ENCODE measurements at places on chromosomes 4 and X.
A peak's percentile ranks its signal among the peaks of the same experiment; 100 is the strongest.

GRCh38 chr4:174215057-174215456 is 68.4 kb downstream of the FBXO8 start:
- DNase-seq = no peak

DNA sequence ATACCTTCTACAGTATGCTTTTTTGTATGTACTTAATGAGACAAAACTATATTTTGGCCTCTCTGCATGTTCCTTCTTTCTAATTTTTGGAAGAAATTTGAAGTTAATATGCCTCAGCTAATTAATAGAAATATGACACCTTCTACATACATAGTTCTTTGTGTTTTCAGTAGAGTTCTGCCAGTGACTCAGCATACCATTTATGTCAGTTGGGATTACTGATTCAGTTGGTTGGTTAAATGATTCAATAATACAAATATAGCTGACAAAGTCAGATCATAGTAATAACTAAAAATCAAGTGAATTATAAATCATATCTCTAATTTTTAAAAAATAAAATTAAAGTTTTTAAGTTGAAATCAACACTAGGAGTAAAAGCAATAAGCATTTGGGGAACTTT is 16.8 kb downstream of the BTC start:
- DNase-seq = no peak

GRCh38 chr4:11894977-11895376 is 466.3 kb upstream of the HS3ST1 start:
- DNase-seq = no peak

DNA sequence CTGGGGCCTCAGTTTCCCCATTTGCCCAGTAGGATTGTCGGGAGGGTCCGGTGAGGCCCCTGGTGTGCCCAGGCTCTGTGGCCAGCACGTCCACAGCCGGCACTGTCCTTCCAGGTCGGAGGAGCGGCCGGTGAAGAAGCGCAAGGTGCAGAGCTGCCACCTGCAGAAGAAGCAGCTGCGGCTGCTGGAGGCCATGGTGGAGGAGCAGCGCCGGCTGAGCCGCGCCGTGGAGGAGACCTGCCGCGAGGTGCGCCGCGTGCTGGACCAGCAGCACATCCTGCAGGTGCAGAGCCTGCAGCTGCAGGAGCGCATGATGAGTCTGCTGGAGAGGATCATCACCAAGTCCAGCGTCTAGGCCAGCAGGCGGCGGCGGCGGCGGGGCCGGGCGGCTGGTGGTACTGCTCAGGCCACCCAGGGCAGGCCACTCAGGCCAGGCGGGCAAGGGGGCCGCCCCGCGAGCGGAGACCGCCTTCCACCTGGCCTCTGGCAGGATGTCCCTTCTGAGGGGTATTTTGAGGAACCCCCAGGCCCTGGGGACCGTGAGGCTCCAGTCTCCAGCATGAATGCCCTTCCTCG is 6.7 kb downstream of the MSANTD1 start:
- no peak for DNase-seq

- DNase-seq = no peak
Observed at GRCh38 chr4:111546881-111547280, 598.4 kb upstream of the FAM241A start.

DNA sequence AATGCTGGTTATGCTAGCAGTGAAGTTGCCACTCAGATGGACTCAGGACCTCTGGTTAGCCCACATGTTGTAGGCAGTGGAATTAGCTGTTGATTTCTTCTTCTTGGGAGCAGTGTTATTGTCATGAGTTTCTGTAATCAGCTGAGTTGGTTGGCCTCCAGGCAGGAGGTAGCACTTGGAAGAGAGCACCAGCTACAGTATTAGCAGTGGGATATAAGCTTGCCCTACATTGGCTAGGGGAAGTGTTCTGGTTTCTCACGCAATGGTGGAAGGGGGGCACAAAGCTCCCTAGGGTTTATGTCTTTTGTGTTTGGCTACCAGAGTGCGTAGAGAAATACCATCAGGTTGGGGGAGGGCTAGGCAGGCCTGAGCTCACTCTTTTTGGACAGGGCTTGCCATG is 34.0 kb upstream of the UCP1 start:
- DNase-seq = no peak

DNA sequence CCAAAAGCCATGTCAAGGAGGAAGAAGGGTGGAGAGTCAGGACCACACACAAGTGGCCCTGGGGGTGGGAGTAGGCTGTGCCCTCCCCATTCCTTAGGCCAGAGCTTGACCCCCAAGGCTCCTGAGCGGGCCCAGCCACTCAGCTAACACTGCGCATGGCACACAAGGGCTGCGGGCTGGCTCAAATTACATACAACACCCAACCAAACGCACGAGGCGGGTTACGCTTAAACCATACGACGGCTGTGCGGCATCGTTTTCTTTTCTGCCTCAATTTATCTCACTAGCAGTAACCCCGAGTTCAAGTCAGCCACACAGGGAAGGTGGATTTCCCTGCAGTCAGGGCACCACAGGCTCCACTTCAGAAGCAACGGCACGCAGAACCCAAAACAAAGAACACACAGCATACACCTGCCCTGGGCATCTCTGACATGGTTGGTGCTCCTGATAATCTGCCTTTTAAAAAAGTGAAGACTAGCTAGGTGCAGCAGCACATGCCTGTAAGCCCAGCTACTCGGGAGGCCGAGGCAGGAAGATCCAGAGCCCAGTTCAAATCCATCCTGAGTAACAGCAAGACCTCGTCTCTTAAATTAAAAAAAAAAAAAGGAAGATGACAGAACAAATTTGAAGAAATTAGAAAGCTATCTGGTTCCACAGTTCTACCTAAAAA is 2.9 kb downstream of the GAK start:
- no peak for DNase-seq

DNA sequence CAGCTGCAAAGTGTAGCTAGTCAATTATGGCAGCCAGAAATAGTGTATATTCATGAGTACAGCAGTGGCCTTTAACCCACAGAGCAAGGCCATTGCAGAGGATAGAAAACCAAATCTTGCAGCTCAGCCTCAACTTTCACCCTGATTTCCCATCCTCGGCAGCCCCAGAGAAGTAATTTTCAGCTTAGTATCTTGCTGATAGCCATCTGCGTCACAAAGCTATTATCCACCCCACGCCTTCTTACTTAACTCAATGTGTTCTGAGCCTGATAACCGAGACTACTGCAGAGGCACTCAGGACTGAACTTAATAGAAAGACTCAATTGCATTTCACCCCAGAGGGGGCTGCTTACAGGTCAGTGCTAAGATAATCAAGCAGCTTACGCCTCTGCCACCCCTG is 174.5 kb upstream of the MAOA start:
- peak; percentile 4 for DNase-seq

DNA sequence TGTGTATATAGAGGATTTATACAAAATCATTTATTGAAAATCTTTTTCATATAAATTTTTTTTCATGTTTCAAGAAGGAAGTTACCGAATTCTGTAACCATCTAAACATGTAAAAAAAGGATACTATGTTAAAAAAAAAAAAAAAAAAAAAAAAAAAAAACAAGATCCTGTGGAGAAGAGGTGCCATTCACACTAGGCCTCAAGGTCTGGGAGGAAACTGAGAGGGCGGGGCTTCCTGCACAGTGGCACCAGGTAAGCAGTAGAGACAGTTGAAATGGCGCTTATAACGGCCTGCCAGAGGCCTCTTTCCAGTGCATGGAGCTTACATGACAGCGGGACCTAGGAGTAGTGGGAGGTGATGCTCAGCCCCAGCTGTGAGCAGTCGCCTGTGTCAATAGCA is 17.5 kb downstream of the TRAPPC2 start:
- DNase-seq = no peak

DNA sequence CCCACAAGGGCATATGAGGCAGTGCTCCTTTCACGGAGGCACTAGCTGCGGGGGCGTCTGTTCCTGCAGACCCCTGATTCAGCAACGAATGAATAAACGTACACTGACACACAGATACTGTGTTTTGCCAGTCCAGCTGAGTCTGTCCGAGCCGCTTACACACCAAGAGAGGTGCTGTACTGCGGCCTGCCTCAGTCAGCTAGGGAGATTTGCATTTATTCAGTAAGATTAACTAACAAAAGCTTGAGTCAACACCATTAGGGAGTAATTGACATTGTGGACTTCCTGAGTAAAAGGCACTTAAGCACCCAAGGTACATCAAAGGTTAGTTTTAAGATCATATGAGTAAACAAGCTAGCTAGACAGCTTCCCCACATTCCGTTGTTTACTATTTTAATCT is 31.0 kb upstream of the BEX4 start:
- no peak for DNase-seq

DNA sequence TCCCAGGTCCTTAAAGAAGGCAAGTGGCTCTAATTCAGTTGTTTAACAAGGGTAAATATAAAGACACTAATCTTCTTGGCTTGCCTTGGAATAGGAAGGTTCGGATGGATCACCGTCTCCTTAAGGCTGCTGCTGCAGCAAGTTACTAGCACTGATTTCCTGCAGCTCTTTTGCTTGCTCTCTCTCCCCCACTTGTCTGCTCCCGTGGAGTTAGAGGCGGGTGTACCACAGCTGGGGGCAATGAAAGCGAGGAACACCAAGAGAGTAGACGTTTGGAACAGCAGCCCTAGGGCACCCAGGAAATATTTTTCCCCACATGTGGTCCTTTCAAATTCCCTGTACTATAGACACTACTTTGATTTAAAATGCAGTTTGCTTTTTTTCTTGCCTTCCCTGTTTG is 202.2 kb downstream of the SH2D1A start:
- no peak for DNase-seq

GRCh38 chrX:56113785-56114436 is 118.2 kb upstream of the KLF8 start:
- DNase-seq = no peak

- DNase-seq = no peak
Observed at GRCh38 chr4:145694929-145695328, 15.0 kb downstream of the C4orf51 start.

GRCh38 chr4:174403177-174403543 is 119.1 kb downstream of the HPGD start:
- no peak for DNase-seq

GRCh38 chr4:77123411-77123810 is 33.6 kb upstream of the CCNG2 start:
- no peak for DNase-seq

DNA sequence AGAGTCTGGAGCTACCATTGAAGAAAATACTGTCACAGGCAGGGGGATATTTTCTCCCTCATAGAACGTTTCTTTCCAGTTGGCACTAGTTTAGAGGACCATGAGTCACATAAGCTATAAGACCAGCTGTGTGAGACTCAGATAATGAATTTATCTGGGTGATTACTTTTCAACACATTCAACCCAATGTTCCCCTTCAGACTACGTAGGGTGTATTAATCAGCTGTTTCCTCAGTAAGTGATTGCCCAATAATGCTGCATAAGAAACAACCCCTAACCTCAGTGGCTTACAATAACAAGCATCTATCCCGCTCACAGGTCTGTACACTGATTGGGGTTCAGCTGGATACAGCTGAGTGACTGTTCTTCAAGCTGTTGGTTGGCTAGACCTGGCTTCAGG is 38.1 kb downstream of the CBLL2 start:
- DNase-seq = no peak

- DNase-seq = no peak
Observed at GRCh38 chr4:136183513-136183912, 1348.8 kb downstream of the PCDH18 start.

All from KBM-7 (cell line).